ENCODE measurements at places on chromosomes 7 and 10. TPM values are rescaled to one million over a fixed set of nuclear protein-coding genes. Genes with fewer than 3 reads are reported as not detected.

MSS51 gene
- 2.1 TPM for total RNA-seq

DNA sequence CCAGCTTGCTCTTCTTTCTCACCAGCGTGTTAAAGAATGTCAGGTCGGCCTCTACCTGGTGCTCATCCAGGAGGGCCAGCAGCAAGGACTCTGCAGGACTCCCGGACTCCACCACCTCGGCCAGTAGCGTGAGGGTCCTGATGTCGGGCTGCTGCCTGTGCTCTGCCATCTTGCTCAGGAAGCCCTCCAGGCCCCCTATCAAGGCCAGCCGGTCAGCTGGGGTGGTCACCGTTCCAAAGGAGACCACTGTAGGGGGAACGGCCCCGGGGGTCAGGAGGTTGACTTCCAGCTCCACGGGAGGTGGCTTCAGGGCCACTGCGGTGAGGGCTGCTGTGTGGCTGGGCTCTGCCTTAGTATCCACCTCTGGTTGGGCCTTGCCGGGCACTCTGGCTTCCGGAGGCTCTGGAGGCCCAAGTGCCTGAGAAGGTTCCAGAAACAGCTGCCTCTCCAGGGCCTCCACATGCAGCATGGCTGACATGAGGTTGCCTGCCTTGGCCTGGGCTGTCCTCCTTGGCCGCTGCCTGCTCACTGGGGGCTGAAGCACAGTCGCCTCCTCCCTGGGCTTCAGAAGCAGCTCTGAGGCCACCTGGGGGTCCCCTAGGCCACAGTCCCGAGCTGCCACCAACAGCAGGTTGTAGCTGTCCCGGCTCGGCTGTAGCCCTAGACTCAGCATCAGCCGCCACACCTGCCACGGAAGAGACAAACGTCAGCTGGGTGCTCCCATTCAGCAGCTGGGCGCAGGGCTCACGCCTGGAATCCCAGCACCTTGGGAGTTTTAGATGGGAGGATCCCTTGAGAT is 13.5 kb downstream of the PTCD1 start:
- DNase-seq: no peak
- H3K4me3 ChIP-seq: no peak overlapping the region
- H3K27me3 ChIP-seq: no peaks in the 10 kb centered on the region
- H3K36me3 ChIP-seq: peaks cover 9% of the 10 kb centered on the region

DNA sequence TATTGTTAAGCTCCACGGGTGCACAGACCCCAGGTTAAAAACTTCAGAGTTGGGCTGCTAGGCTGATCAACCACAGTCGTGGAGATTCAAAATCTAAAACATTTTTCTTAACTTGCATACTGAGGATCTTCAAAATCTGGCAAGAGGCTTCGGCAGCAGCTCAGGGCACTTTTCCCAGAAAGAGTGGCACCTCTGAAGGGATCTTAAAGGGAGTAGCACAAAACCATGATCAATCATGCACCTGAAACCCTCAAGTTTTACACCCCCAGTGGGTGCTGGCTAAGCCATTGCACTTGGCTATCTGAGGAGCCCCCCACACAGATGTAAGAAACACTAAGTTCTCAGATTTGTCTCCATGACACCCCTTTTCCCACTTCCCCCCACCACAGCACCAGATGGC is 151.7 kb downstream of the CALN1 start:
- H3K27me3 ChIP-seq: no peaks in the 10 kb centered on the region
- no peaks in the 10 kb centered on the region for H3K36me3 ChIP-seq
- no peak overlapping the region for H3K27ac ChIP-seq

DNA sequence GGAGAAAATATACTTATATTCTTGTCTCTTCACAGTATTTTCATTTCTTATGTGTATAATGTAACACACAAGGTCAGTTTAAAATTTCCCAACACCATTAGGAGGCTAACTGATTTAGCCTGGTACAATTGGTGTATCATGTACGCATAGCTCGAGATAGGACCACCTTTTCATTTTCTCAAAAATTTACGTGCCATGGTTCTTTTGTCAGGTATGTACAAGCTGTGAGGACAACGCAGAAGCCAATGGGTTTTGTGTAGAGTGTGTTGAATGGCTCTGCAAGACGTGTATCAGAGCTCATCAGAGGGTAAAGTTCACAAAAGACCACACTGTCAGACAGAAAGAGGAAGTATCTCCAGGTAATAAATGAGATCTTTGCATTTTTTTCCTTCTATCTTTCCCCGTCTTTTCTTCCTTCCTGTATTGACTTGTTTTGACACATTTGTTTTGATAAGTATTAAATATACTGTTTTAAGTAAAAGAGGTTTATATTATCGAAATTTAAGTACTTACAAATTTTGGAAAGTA is 55.0 kb downstream of the TRIM24 start:
- H3K27ac ChIP-seq: no peak overlapping the region
- no peak for DNase-seq
- H3K4me1 ChIP-seq: no peaks in the 10 kb centered on the region
- H3K36me3 ChIP-seq: peaks cover 75% of the 10 kb centered on the region

DNA sequence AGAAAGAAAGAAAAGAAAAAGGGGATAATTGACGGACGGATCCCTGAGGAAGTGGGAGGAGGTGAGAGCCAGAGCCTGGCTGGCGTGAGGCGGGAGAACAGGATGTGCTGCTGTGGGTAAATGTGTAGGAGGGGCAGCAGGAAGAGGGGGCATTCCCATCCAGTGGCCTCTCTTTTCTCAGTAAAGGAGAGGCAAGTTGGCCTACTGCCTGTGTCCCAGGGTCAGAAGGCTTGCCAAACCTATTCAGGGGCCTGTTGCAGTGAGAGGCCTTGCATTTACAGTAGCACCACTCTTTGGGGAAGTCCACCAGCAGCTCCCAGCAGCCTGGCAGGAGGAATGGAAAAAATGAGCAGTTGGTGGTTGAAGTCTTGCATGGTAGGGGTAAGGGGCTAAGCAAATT is 26.6 kb upstream of the ASCC1 start:
- peaks cover 61% of the 10 kb centered on the region for H3K4me1 ChIP-seq
- peaks cover 1% of the 10 kb centered on the region for H3K36me3 ChIP-seq
- no peak overlapping the region for H3K4me3 ChIP-seq

DNA sequence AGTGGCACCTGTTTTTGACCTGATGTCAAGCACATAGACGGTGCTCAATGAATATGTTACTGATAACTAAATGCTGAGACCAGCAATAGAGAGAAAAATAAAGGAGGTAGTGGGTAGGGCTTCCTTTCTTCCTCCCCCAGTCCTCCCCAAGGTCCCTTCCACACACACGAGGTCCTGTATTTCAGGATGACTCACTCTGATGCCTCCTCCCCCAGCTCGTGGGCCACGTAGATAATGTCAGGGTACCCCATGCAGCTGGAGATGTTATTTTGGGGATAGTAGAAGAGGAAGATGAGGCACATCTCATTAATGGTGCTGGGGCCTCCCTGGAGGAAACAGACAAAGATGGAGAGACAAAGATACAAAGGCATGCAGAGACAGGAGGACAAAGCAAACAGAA is 17.3 kb downstream of the PRSS58 start:
- DNase-seq: no peak
- H3K27ac ChIP-seq: no peak overlapping the region
- no peaks in the 10 kb centered on the region for H3K36me3 ChIP-seq
- peaks cover 4% of the 10 kb centered on the region for H3K27me3 ChIP-seq

All from activated CD4-positive, alpha-beta memory T cell treated with anti-CD3 and anti-CD28 coated beads for 36 hours (primary cell).